ENCODE measurements at places on chromosomes 1 and 21.

- no peak overlapping the region for H3K27ac ChIP-seq
- peaks cover 17% of the 10 kb centered on the region for H3K36me3 ChIP-seq
- no peak for DNase-seq
- H3K27me3 ChIP-seq: no peaks in the 10 kb centered on the region
- no peak overlapping the region for H3K4me3 ChIP-seq
- peaks cover 5% of the 10 kb centered on the region for H3K4me1 ChIP-seq
These were observed 442.7 kb downstream of the PTBP2 start for GRCh38 chr1:97164276-97164639.

- H3K27ac ChIP-seq: no peak overlapping the region
- H3K36me3 ChIP-seq: no peaks in the 10 kb centered on the region
- H3K4me3 ChIP-seq: no peak overlapping the region
- H3K4me1 ChIP-seq: peaks cover 19% of the 10 kb centered on the region
These were observed 148.9 kb downstream of the ETS2 start for GRCh38 chr21:38954588-38955004.

GRCh38 chr1:12475530-12475934 lies 142.5 kb downstream of the DHRS3 start:
- H3K36me3 ChIP-seq: peaks cover 54% of the 10 kb centered on the region
- H3K4me1 ChIP-seq: peaks cover 98% of the 10 kb centered on the region
- no peak for DNase-seq
- no peaks in the 10 kb centered on the region for H3K27me3 ChIP-seq
- peak overlapping the region; percentile 10 for H3K4me3 ChIP-seq

DNA sequence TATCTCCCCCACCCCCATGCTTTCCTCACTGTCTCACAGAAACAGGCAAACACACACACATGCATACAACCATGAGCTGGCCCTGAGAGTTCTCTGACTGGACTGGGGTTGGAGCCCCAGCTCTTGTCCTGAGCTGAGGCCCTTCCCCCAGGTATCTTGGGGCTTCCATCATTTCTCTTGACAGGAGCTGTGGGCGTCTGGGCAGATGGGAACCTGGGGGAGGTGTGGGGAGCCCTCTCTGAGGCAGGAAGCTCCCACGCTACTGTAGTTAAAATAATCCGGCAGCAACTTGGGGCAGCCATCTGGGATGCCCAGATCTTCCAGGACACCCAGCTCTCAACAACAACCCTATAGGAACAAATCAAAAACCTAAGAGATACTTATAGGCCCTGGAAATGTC lies 2.7 kb upstream of the KIF21B start:
- no peaks in the 10 kb centered on the region for H3K36me3 ChIP-seq
- H3K27ac ChIP-seq: peak overlapping the region; percentile 65
- H3K27me3 ChIP-seq: no peaks in the 10 kb centered on the region
- H3K4me1 ChIP-seq: peaks cover 51% of the 10 kb centered on the region
- no peak for DNase-seq
- H3K4me3 ChIP-seq: no peak overlapping the region

DNA sequence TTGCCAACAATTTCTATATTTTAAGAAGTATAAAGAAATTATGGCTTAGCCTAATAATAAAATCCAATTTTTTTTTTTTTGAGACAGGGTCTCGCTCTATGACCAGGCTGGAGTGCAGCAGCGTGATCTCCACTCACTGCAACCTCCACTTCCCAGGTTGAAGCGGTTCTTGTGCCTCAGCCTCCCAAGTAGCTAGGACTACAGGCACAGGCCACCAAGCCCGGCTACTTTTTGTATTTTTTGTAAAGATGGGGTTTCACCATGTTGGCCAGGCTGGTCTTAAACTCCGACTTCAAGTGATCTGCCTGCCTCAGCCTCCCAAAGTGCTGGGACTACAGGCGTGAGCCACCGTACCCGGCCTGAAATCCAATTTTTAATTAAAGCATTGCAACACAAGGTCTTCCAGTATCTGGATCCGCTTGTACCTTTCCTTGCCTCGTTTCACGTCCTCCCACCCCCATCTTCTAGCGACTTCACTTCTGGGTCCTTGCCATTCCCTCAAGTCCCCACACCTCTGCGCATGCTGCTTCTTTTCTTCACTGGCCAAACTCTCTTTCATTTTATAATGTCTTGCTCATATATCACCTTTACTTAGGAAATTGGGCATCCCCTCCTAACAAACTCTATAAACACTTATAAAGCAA lies 2.3 kb downstream of the FUBP1 start:
- peaks cover 66% of the 10 kb centered on the region for H3K4me1 ChIP-seq
- peak overlapping the region; percentile 93 for H3K27ac ChIP-seq
- H3K27me3 ChIP-seq: no peaks in the 10 kb centered on the region
- no peak overlapping the region for H3K4me3 ChIP-seq

DNA sequence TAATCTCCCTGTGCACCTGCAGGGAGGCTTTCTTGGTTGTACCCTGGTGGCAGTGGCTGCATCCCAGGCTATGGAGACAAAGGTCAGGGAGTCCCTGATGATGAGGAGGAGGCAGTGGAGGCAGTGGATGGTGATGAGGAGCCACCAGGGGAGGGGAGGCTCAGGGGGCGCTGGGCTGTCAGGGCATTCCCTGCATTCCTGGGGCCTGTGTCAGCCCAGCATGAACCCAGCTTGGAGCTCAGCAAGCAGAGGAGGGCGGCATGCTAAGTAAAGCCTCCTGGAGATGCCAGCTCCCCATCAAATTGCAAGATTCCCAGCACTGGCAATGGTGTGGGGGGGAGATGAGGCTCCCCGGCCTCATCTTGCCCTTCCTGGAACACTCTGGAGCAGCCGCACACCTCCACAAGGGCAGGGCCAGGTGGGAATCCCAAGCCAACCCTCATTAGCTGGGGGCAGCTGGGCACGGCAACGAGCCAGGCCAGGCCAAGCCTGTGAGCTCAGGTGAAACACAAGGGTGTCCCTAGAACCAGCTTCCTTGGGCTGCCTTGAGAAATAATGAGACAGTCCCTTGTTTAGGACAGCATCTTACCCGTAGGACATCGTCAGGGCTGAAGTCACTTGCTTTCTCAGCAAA lies 469.5 kb downstream of the MATN1 start:
- DNase-seq: no peak
- no peak overlapping the region for H3K27ac ChIP-seq
- H3K27me3 ChIP-seq: peaks cover 17% of the 10 kb centered on the region
- no peak overlapping the region for H3K4me3 ChIP-seq

- peaks cover 4% of the 10 kb centered on the region for H3K36me3 ChIP-seq
- no peak overlapping the region for H3K4me3 ChIP-seq
- H3K27me3 ChIP-seq: no peaks in the 10 kb centered on the region
These were observed 87.5 kb upstream of the CACYBP start for GRCh38 chr1:174912264-174912663.

DNA sequence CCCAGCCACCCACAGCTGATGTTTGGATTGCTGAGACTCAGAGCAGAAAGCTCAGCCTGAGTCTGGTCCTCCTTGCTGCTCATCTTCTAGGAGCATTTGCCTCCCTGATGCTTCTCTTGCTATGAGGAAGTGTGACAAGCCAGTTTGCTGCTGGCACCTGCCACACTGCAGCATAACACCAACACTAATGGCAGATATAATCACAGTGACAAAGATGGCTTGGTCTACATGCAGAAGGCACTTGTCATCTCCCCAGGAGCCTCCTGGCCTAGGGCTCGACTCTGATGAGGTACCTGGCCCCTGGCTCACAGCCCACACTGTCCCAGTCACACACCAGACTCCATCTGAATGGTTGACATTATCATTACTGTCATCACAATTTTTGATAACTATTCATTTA lies 13.9 kb upstream of the PSMB2 start:
- H3K27ac ChIP-seq: no peak overlapping the region
- H3K36me3 ChIP-seq: no peaks in the 10 kb centered on the region

GRCh38 chr1:108114033-108114599 lies 86.0 kb downstream of the SLC25A24 start:
- no peak overlapping the region for H3K4me3 ChIP-seq
- DNase-seq: no peak
- H3K27me3 ChIP-seq: no peaks in the 10 kb centered on the region
- no peaks in the 10 kb centered on the region for H3K36me3 ChIP-seq
- peaks cover 12% of the 10 kb centered on the region for H3K4me1 ChIP-seq

Measured in activated naive CD8-positive, alpha-beta T cell treated with anti-CD3 and anti-CD28 coated beads, Interleukin-2, amount 50 U/mL, for 24 hours (primary cell).